ENCODE measurements at places on chromosomes 12 and 14.

GRCh38 chr14:72554994-72555608, 338.8 kb downstream of the DPF3 start:
- no peak for DNase-seq

GRCh38 chr12:13591488-13591887, 389.9 kb downstream of the GRIN2B start:
- no peak for DNase-seq

DNA sequence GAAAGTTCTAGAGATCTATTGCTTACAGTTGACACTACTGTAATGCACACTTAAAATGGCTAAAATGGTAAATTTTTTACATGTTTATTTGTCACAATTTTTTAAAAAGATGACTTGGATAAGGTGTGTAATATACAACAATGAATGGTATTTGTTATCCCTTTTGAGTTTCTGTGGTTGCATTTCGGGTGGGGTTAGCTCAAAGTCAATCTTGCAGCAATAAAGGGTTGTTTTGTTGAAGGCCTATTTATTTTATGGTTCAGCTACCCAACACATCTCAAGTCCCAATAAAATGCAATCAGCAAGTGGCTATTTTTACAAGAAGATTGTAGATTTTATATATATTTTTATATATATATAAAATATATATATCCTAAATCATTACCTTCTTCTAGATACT, 22.1 kb downstream of the SNRPF start:
- no peak for DNase-seq

DNA sequence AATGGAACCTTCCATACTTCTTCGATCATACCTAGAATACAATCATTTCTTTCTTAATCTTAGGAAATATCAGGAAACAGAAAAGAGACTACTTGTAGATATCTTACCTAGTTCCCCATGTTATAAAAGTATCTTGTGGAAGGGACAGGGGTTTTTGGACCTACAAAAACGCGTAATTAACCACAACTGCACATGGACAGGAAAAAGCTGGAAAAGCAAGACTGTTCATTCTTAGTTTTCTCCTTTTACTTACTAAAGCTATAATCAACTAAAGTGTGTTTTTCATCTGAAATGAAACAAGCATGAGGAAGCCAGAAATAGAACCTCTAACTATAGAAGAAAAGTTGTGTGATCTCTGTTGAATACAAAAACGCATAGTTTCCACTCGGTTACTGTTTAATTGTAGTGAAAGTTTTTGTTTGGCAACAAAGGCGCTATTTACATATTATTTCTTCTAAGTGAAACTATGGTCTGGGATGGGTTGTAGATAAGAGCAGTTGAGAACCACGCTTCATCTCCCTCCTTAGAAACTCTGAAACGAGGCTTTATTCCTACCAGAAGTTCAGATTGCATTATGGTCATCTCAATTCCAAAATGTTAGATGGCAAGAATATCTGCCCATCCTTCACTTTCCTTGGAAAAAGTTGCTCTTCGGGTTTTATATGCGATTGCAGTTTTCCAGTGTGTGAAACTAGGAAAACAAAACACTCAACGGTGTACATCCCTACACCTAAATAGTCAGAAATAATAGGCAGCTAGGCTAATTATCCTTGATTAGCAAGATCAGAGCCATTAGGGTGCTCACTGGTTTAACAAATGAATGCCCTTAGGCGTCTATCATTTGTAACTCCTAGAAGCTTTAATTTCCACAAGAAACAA, 1.1 kb downstream of the BCAT1 start:
- no peak for DNase-seq
